ENCODE measurements at places on chromosomes 5 and 9.

- DNase-seq = no peak
Observed at GRCh38 chr9:82284758-82285157, 296.2 kb downstream of the SPATA31D1 start.

GRCh38 chr5:55625913-55626312 lies 86.2 kb downstream of the SLC38A9 start:
- DNase-seq = no peak

GRCh38 chr9:72193478-72193881 lies 44.2 kb downstream of the GDA start:
- no peak for DNase-seq

DNA sequence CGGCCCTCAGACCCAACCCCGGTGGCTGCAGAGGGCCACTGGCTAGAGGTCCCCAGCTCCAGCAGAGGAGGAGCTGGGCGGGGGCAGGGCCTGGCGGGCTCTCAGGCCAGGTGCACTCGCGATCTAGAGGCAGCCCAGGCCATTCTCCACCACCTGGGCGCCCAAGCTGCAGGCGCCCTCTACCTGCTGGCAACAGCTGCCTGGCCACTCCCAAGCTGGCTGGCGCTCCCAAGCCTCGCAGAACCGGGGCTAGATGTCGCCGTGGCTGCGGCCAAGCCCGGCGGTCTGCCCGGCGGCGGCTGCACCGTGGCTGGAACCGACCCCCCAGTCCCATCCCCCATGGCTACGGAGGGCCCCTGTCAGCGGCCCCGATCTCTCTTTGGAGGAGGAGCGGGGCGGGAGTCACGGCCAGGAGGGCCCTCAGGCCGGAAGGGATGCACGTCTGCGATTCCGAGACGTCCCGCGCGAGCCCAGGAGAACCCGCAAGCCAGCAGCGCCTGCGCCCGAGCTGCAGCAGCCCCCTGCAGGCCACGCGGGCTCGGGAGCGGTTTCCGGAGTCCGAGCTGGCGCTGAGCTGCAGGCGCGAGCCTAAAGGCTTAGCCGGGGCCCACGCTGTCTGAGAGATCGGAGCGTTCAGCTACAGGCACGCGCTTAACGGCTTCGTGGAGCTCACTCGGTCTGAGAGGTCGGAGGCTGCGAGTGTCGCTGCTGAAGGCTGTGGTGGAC lies 44.3 kb upstream of the BICD2 start:
- DNase-seq = no peak

DNA sequence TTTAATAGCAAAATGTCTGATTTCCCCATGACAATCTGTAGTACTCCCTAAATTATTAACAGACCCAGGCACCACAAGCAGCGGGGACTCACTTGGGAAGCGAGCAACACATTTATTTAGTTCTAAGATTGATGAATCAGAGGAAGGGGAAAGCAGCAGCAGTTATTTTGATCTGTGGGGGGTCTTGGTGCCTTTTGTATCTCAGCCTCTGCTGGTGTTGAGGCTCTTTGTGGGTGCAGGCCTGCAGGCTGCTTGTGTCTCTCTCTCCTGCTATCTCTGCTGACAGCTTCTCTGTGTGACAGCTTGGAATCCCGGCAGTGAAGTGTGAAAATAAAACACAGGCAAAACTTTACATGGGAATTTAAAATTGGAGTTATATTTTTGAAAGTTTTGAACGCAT lies 878.2 kb upstream of the DMAC1 start:
- no peak for DNase-seq

DNA sequence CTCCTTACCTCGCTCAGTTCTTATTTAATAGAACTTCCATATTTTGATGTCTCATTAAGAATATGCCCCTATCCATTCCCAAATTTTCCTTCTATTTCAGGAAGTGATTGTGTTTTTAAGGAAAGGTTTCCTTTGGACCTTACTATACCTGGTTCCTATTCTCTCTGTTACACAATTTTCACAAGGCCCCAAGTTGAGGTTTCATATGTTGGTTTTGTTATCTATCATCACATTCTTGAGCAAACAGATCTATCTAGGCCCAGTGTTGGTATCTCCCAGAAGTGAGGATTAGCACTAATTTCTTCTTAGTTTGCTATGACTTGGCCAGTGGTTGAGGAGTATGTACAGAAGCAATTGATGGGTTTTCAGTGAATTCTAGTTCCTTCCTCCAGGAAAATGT lies 41.5 kb downstream of the ALG2 start:
- DNase-seq = no peak

DNA sequence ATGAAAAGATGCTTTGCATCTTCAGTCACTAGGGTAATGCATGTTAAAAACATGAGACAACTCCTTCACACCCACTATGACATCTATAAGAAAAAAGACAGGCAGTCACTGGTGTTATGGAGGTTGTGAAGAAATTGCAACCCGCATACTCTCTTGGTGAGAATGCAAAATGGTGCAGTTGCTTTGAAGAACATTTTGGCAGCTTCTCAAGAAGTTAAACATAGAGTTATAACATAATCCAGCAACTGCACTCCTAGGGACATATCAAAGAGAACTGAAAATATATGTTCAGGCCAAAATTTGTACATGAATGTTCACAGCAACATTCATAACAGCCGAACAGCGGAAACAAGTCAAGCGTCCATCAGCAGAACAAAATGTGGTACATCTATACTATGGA lies 46.3 kb upstream of the TBC1D9B start:
- DNase-seq = no peak

DNA sequence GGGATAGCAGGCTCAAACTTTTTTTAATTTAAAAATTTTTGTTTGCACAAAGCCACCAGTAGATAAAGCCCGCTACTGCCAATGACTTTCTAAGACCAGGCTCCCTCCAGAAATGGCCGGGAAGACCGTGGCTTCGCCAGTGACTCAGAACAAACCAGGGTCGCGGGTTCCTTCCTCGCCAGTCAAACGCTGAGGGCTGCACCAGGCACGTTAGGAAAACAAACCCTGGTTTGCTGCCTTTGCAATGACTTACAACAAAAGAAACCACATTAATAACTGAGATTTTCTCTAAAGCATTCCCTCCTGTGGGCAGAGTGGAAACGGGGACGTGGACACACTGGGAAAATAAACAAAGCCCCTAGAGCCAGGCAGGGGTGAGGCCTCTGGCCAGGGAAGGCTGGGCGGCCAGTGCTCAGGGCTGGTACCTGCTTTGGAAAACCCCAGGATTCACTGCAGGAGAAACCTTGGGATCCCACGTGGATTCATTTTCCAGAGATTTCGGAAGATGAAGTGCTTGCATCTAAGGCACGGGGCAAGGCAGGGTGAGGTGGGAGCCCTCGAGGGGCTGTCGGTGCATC lies 3.8 kb downstream of the PRRX2 start:
- DNase-seq = no peak

Data from putamen (tissue), 1 donor.